ENCODE measurements at places on chromosomes 16 and 17.

DNA sequence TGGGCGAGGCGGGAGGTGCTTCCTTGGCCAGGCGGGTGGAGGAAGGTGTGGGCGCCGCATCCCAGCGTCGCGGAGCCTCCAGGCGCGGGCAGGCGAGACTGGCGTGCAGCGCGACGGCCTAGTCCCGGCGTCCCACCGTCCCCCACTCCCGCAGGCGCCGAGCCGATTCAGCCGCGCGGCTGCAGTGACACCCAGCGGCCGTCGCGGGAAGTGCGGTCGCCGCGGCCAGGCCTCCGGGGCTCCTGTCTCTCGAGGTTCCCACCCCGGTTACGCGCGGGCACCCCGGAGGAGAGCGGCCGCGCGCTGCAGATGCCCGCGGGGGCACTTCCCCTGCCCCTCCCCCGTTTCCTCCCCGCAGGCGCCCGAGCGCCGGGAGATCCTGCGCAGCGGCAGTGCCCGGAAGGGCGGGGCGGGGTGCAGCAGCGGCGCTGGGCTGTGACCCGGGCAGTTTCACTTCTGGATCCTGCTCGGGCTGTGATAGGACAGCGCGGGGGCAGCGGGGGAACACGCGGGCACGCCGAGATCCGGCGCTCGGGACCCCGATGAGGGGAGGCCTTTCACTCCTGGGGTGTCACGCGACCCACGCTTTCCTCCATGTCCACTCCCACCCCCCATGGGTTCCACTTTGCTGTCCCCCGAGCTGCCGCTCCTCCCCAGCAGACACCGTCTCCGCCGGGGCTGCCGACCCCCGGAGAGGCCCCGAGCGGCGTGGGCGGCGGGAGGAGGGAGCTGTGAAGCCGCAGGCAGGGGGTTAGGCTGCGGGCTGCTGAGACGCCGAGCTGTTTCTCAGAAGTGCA, 16.6 kb downstream of the GRB7 start:
- DNase-seq: no peak

DNA sequence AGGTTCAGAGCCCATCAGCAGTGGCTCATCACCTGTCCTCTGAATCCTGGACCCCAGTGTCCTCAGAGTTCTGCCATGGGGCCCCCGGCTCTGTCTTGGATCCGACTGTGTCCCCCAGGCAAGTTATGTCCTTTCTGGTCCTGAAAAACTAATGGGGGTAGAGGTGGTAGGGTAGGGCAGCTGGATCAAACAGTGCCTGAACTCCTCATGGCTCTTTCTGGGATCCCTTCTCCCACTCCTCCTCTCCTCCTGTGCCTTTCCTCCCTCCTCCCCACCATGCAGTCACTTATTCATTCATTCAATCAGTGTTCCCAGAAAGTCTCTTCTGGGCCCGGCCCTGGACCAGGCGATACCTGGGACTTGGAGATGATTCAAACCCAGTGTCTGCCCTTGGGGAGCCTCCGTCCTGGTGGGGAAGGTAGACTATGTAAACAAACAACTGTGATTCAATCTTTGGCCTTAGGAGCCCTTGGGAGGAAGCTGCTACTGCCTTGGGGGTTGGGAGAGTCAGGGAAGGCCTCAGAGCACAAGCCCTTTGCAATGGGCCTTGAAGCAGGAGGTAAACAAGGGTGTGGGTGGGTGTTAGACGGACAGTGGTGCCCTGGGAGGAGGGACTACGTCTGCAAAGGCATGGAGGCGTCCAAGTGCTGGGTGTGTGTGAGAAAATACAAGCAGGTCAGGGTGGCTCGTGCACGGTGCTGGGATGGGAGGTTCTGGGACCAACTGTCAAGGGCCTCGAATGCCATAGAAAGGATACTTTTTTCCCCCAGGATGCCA, 6.4 kb upstream of the FAM83G start:
- no peak for DNase-seq

DNA sequence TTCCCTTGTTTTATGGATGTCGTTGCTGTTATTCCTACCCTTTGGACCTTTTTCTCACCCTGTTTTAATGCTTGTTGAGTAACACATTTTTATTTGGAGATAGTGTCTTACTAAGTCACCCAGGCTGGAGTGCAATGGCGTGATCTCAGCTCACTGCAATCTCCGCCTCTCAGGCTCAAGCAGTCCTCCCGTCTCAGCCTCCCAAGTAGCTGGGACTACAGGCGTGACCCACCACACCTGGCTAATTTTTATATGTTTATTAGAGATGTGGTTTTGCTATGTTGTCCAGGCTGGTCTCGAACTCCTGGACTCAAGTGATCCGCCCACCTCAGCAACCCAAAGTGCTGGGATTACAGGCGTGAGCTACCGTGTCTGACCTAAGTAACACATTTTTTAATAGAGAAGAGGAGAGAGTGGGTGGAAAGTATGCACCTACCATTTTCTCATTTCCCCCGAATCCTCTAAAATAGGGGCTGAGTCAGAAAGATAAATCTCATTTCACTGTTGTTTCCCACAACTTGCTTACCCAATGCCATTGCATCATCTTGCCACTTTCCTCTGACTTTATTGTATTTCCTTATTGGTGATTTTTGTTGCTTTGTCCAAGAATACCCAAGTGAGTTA, 7.0 kb downstream of the DHX40 start:
- no peak for DNase-seq

- no peak for DNase-seq
Observed at GRCh38 chr17:79565606-79566250, 45.1 kb downstream of the RBFOX3 start.

- no peak for DNase-seq
Observed at GRCh38 chr16:14242769-14243168, 171.7 kb downstream of the MRTFB start.

DNA sequence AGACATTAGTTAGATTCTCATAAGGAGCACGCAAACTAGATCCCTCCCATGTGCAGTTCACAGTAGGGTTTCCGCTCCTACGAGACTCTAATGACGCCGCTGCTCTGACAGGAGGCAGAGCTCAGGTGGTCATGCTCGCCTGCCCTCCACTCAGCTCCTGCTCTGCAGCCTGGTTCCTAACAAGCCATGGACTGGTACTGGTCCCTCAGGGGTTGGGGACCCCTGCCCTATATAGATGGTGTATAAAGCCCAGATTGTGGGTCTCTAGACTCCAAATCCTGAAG, 52.1 kb upstream of the LYRM9 start:
- no peak for DNase-seq

DNA sequence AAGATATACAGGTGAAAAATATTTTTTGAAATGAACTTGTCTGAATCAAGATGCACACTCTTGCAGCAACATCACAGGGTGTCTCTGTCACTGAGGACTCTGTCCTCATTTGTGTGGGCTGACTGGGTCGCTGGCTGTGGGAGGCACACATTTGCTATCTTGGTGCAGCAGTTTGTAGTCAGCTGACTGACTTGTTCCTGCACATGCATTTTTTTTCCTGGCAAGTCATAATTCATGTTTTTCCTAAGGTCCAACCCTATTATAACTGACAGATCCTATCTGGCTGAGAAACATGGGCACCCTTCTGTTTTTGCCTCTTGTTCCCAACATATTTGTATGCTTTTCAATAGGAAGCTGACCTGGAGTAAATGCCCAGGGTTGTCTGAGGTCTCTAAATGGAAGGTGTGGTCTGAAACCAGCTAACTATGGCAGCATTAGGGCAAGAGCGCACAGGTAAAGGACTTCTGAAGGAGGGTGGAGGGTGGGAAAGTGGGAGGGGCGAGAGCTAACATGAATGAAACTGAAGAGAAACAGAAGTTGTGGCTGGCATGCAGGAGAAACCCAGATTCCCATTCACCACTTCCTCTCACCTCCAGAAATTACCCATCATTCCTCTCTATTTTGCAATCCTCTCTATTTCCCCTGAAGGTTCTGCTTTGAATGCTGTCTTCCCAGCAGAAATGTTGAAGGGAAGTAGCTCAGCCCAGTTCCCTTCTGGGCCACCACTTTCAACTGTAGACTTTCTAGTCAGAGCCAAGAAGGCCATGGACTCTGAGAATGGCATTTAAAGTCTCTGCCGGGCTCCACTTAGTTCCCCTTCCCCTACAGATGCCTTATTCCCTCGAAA, 166.1 kb downstream of the PRKCA start:
- DNase-seq: no peak

- DNase-seq: no peak
Observed at GRCh38 chr17:60039847-60040442, 38.8 kb downstream of the HEATR6 start.

DNA sequence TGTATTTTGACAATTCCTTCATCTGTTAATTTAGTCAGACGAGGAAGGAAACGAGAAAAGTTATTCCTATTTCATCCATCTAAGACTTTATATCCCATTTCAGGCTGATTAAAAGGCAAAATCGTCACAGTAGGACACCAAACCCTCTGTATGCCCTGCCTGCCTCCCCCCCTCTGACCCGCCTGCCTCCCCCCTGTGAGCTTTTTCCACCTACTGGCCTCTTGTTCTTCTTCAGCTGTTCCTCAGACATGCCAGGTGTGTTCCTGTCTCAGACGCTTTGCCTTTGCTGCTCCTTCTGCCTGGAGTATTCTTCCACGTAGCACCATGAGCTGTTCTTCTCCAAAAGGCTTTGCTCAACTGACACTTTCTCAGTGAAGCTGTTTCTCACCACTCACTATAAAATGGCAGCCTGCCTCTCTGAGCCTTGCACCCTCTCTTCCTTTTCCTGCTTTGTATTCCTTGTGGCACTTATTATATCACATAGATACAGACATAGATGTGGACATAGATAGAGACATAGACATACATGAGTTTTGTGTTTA, 723.4 kb downstream of the MAF start:
- DNase-seq: no peak

DNA sequence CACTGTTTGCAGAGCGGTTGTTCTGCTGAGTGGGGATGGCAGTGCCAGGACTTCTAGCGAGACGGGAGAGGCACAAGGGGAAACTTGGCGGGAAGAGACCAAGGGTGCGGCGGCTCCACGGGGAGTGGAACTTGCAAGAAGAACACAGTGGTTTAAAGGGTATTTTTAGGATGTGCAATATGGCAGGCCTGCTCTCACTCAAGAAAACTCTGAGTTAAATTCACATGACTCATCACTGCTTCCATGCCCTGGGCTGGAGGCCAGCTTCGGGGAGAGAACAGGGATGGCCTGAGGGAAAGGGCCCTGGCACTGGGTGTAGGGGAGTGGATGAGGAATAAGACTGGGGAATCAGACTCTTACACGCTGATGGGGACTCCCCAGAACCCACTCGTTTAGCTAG, 13.3 kb upstream of the CD300LD start:
- DNase-seq: no peak

DNA sequence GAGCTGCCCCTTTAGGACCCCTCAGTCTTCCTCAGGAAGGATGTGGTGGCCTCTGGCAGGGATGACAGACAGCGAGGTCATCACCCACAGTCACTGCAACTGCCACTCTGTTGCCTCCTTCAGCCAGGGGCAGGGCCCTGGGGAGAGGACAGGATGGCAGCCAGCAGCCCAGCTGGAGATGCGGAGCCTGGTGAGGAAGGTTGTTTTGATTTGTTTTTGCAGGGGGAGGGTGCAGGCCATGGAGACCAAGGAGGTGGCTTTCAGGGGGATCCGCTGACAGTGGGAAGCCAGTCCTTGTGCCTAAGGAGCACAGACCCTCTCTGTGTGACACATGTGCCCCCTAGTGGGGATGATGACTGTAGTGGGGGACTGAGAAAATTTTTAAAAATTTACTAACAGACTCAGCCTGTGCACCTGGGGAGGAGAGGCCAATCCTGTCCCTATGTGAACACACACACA, 7.4 kb downstream of the PRCD start:
- DNase-seq: no peak

DNA sequence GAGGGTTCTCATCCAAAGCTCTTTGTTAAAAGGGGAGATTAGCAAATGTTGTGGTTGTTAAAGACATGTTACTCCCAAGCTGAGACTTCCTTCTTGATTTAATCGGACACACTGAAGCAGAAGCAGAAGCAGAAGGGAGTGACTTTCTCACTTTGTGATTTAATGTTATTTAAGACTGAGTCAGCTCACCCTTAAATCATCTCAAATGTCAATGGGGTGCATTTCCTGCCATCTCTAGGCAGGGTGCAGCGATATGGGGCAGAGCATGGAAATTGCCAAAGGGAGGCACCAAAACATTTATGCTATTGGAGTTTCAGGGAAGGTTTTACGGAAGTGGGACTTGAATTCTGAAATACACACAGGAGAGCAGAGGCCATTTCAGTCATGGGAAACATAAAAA, 283.6 kb downstream of the ABCC12 start:
- DNase-seq: no peak

GRCh38 chr16:53131363-53132071, 76.7 kb downstream of the CHD9 start:
- DNase-seq: no peak

GRCh38 chr16:53509906-53510703, 7.1 kb upstream of the AKTIP start:
- DNase-seq: peak; percentile 46

- no peak for DNase-seq
Observed at GRCh38 chr17:34390649-34391048, 27.6 kb upstream of the CCL1 start.

GRCh38 chr17:9218911-9219310, 197.6 kb downstream of the NTN1 start:
- DNase-seq: no peak

DNA sequence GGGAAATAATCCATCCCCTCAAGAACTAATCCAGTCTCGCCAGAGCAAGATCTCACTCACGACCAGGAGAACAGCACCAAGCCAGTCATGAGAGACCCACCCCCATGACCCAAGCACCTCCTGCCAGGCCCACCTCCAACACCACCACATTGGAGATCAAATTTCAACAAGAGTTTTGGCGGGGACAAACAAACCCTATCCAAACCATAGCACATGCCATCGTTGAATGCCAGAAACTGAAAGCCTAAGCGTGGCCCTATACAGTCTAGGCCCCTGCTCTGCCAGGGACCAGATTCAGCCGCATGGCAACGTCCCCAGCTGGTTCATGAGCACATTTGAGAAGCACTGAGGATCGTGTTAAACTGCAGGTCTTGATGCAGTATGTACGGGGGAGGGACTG, 57.3 kb downstream of the AXIN2 start:
- no peak for DNase-seq

DNA sequence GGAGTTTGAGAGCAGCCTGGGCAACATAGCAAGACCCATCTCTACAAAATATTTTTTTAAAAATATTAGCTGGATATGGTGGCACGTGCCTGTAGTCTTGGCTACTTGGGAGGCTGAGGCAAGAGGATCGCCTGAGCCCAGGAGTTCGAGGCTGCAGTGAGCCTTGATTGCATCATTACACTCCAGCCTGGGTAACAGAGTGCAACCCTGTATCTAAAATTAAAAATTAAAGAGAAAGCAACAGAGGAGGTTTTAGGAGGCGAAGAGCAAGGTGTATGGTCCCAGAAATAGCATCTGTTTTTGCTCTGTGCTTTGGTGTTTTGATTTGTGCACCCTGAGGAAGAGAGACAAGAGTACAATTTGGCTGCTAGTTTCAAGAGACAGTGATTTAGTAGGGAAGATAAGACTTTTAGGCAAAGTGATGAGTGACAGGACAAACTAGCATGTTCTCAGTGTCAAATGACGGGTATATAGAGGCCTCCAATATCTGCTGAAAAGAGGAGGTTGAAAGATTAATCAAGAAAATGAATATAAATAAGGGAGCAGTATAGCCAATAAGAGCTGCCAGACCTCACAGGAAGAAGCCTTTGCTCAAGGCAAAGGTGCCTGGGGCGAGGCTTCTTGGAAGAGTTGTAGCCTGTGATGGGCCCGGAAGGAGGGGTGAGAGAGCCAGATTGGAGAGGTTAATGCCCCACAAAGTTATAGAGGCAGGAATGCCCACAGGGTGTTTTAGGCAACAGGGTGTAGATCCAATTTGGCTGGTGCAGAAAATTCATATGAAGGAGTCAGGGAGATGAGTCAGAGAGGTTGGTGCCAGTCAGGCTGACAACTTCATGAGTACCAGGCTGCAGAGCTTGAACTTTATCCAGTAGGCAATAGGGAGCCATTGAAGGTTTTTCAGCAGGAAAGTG, 11.4 kb downstream of the HLF start:
- DNase-seq: no peak

- DNase-seq: no peak
Observed at GRCh38 chr17:35725802-35726126, 5.7 kb upstream of the RASL10B start.

Data from left renal cortex interstitium (tissue), 4 donors.